ENCODE measurements at places on chromosomes 3 and 15. TPM values are rescaled to one million over a fixed set of nuclear protein-coding genes. Genes with fewer than 3 reads are reported as not detected.

DNA sequence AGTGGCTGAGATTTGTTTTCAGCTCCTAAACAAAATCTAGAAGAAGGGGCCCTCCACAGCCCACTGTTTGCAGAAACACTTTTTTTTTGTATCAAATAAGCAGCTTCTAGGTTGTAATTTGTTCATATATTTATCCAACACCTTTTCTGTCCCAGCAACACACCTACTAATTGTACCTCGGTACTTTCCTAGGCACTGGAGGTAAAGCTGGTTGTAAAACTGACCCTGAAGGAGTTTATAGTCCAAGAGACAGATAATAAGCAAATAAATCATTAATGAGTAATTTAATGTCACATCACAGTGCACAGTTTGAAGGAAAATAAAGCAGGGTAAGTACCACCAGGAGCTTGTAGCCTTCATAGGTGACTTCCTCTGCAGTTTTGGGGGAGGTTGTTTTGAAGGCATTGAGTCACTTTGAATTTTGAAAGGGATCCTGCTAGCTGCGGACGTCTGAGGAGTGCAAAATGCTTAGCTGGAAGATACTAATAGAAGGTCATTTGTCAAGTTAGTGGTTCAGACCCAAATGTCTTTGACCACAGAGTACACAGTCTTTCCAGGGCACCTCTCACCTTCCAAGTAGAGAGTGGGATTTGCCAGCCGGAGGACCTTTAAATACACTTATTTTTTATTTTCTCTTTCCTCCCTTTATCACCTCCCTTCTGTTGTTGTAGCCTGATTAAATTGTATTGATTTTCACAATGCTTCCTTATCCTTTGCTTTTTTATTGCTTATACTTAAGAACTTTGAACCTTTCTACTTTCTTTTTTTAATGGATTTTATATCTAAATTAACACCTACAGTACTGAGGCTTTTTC is 53.8 kb downstream of the CMSS1 start:
- no peak for DNase-seq

DNA sequence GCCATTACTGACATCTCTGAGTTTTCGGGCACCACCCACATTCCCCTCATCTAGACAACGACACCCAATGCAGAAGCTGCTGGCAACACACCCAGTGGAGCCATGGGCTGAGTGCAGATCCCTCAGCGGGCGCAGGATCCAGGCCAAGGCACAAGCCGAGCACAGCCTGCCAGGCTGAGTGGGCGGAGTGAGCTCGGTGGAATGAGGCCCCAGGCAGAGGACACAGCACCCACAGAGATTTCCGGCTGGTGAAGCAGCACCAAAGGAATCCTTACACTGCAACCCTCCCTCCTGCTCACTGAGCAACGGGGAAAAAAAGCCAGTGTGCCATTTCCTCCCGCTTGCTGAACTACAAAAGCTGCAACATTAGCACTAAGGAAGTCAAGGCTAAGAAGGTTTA is 34.3 kb downstream of the ZMAT3 start:
- peak; percentile 95 for DNase-seq

GRCh38 chr3:146160964-146161662 is at the start of gene PLOD2:
Gene PLOD2, minus strand, starts transcription at chr3:146161184. Its CDS starts 195 bp downstream, at chr3:146160989.
- DNase-seq: peak; percentile 97

- peak; percentile 41 for DNase-seq
Measured at GRCh38 chr3:150073513-150073912, 102.8 kb upstream of the PFN2 start.

GRCh38 chr15:38705436-38706219 is 141.0 kb upstream of the RASGRP1 start:
- DNase-seq: peak; percentile 41

GRCh38 chr15:48708641-48709040 is 63.1 kb upstream of the FBN1 start:
- no peak for DNase-seq

DNA sequence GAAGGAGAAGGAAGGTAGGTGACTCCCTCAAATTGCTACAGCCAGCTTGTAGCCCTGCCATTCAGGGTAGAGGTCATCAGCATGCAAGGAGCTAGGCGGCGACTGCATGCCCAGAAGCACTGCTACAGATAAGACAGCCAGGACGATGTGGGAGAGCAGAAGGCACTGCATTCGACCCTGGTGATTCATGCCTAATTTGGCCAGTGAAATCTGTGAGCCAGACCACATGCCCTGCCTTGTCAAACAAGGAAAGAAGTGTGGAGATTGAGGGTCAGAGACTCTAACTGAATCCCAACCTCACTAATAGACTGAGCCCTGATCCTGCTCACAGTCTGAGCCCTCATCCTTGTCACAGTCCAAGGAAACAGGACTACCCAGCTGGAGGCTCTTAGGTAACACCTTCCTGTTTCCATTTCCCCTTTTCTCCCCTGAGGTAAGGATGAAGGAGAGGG is 86.6 kb downstream of the LINGO1 start:
- DNase-seq: peak; percentile 93

- DNase-seq: no peak
Measured at GRCh38 chr3:425079-425478, 228.5 kb downstream of the CHL1 start.

DNA sequence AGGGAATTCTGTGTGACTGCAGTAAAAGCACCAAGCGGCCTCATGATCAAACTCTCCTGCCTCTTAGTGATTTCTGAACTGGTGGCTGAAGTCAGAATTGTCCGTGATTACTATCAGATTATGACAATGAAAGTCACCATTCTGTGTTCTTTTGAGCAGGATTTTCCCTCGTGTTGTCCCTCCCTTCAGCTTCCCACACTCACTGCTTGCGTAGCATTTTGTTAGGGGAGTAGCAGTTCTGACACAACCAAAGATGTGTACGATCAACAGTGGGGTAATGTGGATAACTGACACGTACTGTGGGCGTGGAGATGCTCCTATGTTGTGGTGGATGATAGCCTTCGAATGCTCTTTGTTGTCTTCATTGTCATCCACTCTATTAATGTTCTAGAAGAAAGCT is 67.8 kb upstream of the ICE2 start:
- no peak for DNase-seq

DNA sequence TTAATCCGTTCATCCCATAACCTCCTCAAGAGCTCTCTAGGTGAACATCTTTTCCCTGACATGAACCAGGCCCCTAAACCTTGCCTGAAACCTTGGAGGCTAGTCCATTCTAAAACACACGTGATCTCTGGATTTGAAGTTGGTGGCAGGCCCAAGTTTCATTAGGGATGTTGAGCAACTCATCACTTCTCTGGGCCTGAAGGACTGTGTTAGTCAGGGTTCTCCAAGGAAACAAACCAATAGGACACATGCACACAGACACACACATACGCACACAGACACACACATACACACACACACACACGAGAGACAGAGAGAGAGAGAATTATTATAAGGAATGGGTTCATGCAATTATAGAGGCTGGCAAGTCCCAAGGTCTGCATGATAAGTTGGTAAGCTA is 31.9 kb downstream of the ACAN start:
- DNase-seq: no peak

DNA sequence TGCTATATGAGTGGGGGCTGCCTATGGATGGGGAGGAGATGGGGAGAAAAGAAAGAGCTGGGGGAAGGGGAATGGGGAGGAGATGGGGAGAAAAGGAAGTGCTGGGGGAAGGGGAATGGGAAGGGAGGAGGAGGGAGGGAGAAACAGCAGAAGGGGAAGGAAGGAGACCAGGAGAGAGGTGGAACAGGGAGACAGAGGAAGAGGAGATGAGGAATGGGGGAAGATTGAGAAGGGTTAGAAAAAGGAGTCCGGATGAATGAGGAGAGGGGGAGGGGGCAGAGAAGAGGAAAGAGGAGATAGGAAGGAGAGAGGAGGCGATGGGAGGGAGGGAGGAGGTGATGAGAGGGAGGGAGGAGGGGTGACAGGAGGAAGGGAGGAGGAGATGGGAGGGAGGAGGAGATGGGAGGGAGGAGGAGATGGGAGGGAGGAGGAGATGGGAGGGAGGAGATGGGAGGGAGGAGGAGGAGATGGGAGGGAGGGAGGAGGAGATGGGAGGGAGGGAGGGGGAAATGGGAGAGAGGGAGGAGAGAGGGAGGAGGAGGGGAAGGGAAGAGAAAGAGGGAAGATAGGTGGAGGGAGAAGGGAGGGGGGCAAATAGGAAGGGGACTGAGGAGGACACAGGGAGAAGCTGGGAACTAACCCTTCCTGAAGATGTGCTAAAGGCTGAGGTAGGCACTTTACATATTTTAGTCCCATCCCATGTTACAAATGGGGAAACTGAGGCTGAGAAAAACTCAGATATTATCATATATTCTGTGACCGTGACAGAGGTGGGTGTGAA is 6.6 kb upstream of the BCL2L10 start:
- DNase-seq: no peak

DNA sequence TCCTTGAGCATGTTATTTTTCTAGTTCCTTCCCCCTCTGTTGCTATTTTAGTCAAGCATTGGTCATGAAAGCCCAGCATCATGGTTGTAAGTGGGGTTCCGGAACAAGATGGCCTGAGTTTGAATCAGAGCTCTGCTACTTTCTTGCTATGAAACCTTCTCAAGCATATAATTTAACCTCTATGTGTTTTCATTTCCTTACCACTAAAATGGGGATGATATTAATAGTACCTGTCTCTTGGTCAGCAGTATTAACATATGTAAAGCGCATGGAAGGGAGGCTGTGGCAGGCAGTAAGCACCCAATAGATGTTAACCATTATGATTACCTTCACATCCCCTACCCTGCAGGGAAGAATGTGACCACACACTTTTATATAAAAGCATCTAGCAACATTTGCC is 14.3 kb upstream of the SPRED1 start:
- DNase-seq: no peak

DNA sequence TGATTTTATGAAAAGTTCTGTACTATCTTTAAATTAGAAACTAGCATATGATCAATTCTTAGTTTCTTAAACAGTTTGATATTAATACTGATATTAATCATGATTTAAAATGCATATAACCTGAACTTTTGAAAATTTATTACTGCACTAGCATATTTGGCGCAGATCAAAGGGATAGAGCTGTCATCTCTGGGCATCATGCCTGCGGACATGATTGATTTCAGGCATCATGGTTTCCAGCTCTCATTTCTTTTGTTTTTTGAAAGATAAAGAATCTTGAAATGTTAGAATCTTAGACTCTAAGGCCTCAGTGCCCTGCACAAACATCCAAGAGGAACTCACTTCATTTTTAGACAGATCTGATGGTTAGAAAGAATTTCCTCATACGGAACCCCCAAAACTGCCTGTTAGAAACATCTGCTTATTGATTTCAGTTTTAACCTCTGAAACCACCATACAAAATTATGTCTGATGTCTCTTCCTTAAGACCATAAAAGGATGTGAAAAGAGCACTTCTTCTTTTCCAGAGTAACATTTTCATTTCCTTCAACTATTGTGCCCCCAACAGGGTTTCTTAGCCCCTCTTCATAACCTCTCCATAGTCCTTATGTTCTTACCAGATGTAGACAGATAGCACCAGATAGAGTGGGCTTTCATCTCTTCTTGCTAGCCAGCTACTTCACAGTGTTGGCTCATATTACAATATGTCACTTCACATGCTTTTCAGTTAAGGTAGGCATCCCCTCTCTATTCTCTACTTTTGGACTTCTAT is 110.8 kb downstream of the BBX start:
- no peak for DNase-seq

DNA sequence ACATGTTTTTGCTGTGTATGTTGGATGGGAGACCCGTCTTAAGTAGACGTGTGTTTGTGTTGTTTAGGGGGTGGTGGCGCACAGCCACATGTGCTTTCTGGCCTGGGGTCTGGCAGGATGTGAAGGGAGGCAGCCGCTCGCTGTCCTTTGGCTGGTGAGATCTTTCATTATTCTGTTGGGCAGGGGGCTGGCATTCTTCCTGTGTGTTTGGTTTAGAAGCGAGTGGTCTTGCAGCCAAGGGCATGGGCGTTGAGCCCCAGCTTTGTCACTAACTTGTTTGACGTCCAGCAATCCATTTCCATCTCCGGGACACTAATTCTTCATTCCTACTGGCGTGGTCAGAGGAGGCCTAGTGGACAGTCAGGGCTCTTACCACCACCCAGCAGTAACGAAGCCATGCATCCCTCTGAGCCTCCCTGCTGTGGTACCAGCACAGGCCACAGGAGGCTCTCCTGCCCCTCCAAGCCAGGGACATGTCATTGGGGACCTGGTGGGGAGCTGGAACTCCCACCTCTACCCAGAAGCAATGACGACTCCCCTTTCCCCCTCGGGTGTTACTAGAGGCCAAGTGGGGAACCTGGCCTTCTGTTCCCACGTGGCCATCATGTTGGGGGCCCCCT is 10.7 kb downstream of the THSD4 start:
- peak; percentile 70 for DNase-seq

The KLF13 gene
- 60.3 TPM for total RNA-seq

The HIGD2B gene
- not detected for total RNA-seq

The THAP10 gene
- 8.4 TPM for total RNA-seq

The GLDN gene
- total RNA-seq: 0.78 TPM
